ENCODE measurements at places on chromosomes 11 and 22.

DNA sequence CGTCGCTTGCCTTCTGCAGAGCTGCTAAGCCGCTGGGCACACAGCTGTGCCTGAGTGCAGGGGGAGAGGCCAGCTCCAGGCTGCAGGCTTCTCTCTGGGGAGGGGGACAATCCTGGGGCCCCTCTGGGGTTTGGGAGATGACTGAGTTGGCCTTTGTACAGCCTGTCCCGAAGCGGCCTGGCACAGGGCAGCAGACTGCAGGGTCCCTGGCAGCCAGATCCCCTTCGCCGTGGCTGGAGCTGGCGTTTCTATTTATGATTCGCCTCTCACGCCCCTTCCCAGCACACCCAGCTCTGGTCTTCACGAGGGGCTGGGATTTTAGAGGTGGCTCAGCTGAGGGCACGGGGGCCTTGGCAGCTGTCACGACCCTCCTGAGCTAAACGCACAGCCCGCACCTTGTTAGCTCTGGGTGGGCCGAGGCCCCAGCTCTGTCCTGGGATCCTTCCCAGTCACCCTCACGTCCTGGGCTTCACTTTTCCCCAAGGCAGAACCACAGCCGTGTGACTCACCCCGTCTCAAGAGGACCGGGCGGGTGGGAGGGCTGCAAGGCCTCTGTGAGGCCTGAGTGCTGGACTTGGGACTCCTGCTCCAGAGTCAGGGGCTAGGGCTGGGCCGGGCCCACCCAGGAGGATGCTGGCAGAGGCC is 18.4 kb downstream of the OSBPL5 start:
- DNase-seq = no peak

DNA sequence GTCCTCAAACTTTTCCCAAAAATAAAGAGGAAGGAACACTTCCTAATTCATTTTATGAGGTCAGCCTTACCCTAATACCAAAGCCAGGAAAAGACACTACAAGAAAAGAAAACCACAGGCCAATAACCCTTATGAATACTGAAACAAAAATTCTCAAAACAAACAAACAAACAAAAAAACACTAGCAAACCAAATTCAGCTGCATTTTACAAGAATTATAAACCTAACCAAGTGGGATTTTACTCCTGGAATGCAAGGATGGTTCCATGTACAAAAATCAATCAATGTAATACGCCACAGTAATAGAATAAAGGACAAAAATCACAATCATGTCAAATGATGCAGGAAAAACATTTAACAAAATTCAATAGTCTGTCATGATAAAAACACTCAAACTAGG is 13.3 kb downstream of the ARVCF start:
- no peak for DNase-seq

- no peak for DNase-seq
Observed at GRCh38 chr11:5684036-5684645, 733 bp downstream of the TRIM5 start.

DNA sequence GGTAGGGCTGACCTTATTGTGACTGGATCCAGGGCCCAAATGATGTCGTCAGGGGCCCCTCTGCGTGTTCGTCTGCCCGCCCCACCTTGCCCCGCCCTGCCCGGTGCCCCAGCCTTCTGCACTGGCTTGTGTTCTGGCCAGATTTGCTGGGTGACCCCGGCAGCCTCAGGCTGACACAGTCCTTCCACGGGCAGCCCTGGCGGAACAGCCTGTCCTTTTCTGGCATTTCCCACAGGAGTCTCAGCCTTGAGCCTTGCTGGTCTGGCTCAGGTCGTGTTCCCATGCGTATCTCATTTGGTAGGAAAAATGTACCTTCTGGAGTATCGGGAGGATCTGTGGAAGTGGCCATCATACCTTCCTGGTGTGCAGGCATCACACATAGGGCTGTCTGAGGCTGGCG is 31.0 kb downstream of the IGHMBP2 start:
- DNase-seq = peak; percentile 64

DNA sequence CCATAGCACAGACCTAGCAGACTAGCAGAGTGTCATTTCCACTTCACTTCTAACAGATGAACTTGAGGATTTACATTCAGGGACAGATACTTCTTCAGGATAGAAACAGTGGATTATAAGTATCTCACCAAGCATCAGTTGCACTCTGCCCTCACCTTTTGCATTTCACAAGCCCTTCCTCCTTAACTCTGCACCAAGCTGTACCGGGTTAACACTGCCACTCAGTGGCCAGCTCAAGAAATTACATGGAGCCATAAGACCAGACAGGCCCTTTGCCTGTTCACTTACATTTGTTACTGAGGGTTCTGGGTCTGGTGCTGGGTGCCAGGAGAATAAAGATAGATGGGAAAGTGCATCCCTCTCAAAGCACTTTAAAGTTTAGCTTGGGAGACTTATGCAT is 309.8 kb downstream of the SHANK2 start:
- no peak for DNase-seq

- no peak for DNase-seq
Observed at GRCh38 chr11:92980312-92980711, 10.9 kb downstream of the MTNR1B start.

DNA sequence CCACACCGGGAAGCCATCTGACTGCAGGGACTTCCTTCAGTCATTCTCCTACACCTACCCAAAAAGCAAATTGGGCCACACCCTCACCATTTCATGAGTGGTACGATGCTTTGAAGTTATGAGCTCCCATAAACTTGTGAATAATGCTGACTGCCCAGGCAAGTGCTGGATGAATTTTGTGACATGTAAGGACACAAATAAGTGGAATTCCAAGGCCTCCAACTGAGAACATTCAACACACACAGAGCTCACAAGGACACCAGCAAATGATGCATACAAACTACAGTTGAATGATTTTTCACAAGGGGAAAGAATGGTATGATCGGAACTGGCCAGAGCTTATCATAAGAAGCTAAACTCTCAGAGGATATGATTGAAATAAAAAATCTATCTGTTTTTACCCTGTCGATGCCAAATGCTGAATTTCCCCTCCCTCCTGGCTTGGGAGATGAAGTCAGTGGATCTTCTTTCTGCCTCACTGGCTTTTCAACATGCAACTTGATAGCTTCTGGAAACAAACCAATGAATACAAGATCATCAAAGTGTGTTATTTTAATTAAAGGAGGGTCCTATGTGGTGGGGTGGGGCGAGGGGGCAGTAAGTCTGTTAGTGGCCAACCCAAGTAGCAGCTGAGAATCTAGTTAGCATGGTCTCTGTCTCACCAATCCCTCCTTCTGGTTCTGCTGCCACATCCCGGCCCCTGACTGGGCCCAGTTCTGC is 123.8 kb downstream of the WT1 start:
- DNase-seq = no peak

DNA sequence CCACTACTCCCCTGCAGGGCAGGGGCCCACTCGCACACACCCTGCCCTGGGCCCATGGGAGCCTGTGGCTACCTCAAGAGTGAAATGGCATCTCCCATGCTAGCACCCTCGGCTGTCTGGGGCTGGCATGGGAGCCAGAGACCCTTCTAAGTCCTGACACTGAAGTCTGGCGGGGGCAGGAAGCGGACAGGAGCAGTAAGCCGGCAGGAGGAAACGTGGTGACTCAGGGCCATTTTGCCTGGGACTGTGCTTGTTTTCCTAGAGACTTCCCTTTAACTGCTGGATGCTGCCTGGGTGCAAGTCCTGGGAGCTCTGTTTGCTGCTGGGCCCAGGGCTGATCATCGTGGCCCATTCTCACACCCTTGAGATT is 16.8 kb downstream of the RELT start:
- DNase-seq = no peak

DNA sequence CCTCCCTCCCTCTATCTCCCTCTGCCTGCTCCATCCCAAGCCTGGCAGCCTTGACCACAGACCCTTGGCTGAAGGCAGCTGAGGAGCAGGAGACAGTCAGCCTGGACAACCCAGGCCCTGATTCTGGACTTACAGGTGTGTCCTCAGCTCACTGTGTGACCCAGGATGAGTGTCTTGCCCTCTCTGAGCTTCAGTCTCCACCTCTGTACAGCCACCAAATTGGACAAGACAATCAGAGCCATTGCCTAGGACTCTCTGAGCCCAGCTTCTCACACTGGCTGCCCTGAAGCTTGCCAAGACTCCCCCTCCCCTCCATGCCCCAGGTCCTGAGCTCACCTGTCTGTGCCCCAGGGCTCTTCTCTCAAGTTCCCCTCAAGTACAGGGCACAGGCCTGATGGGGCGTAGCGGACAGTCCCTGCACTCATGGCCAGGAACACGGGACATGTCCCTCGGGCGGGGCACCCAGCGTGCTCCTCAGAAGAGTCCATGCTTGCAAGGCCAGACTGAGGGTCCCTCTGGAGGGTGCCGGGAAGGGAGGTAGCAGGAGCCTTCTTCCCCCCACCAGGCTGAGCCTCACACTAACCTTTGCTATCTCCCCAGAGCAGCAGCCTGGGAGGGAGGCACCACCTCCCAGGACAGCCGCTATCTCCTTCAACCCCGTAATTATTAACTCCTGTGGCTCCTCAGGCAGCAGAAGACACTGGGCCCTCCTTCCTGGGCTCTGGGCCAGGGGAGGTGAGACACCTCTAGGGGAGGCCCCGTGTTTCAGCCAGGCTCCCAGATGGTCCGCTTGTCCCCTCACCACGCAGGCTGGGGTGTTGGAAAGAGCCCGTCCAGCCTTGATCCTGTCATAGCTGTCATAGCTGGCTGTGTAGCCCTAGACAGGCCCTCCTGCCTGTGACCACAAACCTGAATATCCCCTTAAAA is 2.6 kb upstream of the RAB3IL1 start:
- peak; percentile 93 for DNase-seq

DNA sequence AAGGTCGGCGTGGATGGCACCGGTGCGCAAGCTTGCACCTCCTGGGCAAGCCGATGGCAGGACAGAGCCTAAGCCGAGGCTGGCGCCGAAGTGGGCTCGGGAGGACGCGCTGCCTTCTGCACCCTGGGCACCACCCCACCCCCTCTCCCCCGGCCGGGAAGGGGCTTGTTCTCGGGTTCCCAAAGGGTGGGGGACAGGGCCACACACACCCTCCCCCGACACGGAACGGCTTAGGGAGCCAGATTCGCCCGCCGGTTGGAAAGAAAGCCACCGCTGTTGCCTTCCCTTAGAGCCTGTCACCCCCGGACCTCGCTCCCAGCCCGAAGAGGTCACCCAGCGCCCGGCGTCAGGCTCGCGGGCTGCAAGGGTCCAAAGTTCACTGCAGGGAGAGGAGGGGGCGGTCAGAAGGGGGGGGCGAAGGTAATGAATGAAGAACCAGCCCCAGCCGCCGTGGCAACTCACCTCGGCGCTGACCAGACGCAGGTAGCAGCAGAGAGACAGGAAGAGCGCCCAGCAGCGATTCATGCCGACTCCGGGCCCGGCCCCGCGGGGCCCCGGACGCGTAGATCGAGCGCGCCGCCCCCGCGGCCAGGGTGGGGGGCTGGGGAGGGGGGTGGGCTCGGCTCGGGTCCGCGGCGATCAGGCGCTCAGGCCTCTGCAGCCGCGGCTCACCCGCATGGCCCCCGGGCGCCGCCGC is 1.2 kb downstream of the PDGFB start:
- no peak for DNase-seq

DNA sequence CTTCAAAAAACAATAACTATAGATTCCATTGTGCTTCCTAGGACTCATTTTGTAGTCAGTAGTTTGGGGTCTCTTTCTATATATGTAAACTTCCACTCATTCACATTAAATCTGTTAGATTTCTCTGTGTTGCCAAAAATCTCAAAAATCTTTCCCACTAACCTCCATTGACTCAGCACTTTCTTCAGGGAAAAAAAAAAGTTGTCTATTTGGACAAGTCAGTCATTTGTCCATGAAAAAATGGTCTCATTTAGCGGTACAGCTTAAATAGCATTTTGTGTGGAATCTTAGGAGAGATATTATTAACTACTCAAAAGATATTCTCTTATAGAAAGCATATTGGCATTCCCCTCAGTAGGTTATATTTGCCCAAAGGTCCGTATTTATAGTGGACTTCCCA is 81.9 kb downstream of the PPP2R1B start:
- DNase-seq = no peak

DNA sequence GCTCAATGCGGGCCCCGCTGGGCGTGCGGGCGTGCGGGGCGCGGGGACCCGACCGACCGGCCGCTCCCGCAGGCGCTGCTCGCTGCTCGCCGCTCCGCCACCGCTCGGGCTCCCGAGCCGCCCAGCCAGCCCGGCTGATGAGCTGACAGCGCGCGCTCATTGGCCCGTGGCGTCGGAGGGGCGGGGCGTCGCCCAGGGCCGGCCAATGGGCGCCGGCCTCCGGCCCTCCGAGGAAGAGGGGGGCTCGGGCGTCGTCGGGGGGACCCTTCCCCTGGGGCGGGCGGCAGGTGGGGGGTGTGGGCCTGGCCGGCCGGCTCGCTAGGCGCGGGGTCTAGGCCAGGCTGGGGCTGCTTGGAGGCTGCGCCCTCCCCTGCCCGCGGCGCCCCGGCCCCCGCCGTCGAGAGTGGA is at the start of gene SCUBE1:
TSS of gene SCUBE1 (minus strand) at position 111 of the 408 bp plus-strand sequence. CDS start 111 bp downstream, outside the sequence.
- DNase-seq = no peak

DNA sequence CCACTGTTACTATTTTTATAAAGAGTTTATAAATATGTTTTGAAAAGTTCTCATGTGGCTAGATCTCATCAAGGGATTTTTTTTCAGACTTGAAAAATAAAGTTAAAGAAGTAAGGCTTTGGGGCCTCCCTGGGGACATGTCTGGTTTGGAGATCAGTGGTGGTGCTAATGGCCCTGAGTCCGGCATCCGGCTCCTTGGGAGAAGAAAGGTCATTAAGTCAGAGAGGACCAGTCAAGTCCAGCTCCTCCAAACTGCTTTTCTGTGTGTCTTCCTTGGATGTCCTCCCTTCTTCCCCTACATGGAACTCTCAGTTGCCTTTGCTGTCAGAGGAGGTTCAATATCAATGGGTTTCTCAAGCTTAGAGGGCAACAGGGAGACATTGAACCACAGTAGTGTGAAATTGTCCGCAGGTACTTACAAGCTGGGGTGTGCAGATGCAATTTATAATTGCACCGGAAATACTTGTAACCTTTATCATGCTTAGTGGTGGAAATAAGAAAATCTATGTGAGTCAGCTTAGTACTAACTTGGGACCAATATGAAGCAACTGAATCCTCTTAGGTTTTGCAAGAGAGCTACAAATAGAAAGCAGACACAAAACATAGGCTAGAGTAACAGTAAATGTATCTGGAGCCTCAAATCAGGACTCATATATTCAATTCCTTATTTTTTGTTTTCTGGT is 144.3 kb downstream of the TEAD1 start:
- DNase-seq = no peak

DNA sequence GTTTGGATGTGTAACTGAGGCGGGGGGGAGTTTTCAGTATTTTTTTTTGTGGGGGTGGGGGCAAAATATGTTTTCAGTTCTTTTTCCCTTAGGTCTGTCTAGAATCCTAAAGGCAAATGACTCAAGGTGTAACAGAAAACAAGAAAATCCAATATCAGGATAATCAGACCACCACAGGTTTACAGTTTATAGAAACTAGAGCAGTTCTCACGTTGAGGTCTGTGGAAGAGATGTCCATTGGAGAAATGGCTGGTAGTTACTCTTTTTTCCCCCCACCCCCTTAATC is 2.3 kb downstream of the MALAT1 start:
- no peak for DNase-seq

- DNase-seq = no peak
Observed at GRCh38 chr11:36130401-36130800, 158.8 kb downstream of the COMMD9 start.

GRCh38 chr11:76666408-76666807 is 4.1 kb downstream of the LRRC32 start:
- peak; percentile 88 for DNase-seq

All from chondrocyte (in vitro differentiated cells).